Kidney glomerular epithelial cell (primary cell): ENCODE measurements at places on chromosomes 2 and 18.
A peak's percentile ranks its signal among the peaks of the same experiment; 100 is the strongest.

DNA sequence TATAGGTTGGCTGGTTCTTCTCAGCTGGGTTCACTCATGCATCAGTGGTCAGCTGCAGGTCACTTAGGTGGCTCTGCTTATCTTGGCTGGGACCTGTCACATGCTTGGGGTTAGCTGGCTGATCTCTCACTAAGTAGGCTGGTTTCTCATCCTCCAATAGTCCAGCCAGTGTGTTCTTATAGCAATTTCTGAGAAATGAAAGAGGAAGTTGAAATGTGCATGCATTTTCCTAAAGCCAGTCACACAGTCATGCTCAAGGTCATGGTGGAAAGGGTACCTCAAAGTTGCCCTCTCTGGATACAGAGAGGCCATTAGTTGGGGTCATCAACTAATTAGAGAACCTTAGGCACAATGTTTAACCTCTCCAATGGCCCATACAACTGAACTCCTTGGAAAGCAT is 64.4 kb downstream of the KLHL29 start:
- DNase-seq: no peak

- DNase-seq: no peak
Measured at GRCh38 chr2:218418321-218418716, 604 bp upstream of the VIL1 start.

- DNase-seq: peak; percentile 70
Measured at GRCh38 chr18:42649331-42650035, 466.0 kb downstream of the RIT2 start.

DNA sequence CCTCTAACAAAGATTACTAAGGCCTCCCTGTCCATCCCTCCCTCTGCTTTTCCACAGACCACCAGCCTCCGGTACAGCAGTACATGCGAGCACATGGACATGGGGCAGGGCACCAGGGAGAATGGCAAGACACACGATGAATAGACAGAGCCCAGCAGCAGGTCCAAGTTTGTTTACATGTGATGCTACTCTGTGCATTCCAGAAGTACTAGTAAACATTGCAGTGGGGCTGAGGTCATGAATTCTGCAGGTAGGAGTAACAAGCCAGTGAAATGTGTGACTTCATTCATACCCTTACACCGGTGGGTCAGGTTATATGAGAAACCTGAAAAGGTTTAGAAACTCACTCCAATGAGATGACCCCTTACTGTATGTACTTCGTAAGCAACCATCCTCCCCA is 205.7 kb downstream of the BCL11A start:
- DNase-seq: no peak

DNA sequence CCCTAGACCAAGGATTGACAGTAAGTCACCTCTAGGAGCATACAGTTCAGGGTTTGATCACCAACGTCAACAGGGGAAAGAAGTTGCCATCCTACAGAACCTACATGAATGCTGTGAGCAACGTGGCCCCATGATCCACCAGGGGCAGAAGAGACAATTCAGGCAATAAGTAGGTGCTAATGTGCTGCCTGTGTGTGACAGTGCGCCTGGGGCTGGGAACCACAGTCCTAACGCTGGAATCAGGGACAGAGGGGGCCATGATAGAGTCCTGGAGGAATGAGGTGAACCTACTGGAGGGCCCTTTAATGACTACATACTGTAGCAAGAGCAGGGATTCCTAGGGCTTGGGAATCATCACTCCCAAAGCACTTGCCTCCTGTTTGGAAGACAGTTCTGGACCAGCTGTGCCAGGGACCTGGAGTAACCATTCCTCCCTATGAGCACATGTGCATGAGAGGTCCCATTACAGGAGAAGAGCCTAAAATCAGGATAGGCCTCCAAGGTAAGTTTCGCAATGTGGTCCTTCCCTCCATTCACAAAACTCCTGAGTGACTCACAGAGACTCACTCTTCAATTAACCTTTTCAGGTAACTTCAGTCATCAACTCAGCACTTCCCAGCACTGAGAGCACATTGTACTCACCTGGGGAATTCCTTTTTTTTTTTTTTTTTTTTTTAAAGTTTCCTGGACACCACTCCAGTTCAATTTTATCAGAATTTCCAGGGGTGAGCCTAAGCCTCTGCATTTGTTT is 214.0 kb downstream of the TMEM163 start:
- DNase-seq: no peak

DNA sequence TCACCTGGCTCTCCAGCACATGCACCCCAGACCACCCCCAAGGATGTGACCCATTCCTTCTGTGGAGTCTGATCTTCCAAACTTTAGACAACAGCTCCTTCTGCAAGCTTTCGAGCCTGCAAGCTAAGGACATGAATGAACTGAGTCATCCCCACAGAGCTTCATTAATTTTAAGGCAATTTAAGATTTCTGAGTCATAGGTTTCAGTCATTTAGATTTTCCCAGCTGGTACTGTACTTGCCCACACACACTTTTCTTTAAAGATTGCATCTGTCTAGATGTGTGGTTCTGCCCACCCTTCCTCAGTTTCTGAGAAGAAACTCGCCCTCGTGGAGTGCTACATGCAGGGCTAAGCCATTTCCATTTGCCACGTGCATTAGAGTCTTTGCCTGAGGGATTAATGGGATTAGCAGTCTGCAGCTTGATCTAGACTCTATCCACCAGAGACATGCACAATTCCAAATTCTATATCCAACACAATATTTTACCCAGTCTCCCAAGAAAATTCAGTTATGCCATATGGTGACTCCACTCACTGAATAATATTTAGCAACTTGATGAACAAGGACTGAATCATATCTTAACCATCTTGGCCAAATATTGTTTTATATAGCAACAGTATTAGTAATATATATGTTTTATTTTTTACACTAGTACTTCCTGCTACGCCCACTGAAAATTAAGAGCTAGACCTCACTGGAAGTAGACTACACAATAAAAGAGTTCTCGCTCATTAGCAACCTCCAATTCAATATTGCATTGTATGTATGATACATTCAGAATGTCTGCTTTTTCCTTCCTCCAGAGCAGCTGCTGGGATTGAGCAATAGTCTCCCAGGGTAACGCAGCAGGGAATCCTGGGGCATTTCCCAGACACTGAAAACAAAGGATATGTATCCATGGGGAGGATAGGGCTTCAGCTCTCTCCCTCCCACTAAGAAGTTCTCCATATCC is 14.3 kb upstream of the TRIB2 start:
- peak; percentile 48 for DNase-seq

DNA sequence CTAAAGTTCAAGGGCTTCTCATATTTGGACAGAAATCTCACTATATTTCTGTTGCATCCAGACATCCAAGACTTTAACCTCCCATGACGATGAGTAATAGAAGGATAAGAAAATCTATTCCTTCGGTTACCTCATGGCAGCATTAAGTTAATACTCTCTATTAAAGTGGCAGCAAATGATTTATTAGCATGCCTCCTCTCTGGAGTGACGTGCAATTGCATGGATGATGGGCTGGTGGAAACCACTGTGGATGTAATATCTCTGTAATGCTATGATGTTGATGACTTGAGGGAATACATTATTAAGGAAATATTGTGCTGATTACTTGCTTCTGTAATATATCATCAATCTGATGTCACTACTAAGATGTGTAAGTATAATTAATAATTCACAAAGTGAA is 336.8 kb downstream of the DSEL start:
- DNase-seq: no peak

DNA sequence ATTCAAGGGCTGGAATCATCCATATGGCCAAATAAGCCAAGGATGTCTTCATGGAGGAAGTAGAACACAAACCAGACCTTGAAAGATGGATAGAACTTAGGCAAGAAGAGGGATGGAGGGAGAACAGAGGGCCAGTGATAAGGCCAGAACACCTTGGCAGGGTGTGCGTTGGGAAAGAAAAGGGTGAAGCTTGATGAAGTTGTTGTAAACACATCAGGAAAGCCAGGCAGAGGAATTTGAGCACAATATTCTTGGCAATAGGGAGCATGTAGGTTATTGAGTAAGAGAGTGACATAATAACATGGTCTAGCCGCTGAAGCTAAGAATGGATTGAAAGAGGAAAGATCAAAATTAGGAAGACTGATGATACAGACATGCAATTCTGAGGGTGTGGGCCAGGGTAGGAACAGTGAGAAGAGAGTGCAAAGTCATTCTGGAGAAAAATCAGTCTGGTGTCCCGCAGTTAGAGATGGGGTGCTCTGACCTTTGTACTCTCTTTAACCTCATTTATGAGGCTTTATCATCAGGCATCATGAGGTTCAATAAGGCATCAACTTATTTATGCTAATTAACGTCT is 41.0 kb downstream of the SLC14A2 start:
- no peak for DNase-seq

GRCh38 chr2:9139491-9140443 is 66.8 kb upstream of the ASAP2 start:
- peak; percentile 29 for DNase-seq

DNA sequence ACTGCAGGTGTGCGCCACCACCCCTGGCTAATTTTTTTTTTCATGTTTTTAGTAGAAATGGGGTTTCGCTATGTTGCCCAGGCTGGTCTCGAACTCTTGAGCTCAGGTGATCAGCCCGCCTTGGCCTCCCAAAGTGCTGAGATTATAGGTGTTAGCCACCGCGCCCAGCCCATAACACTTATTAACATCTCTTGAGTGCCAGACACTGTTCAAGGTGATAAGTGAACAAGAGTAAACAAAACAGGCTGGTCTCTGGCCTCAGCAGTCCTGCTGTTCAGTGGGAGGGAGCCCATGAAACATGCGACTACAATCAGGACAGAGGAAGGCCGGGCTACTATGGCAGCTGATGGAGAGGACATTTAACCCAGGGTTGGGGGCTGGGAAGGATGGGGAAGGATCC is 42.3 kb downstream of the KCTD1 start:
- DNase-seq: no peak

GRCh38 chr18:48184118-48184517 is 225.1 kb downstream of the ZBTB7C start:
- no peak for DNase-seq

DNA sequence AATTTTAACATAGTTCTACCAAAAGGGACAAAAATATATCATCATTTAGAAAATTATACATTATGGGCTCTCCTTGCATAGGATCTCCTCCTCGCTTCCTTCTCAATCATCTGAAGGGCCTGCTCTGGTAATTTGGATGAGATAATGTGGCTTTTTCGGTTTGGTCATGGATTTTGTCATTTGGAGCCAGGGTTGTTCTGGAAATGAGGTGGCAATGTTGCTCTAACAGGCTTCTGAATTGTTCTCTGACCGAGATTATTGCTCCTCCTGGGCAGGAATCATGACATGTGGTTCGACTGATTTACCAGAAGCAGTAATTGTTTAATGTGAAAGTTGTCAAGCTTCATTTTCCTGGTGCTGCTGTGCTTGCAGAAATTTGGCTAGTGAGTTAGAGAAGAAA is 194.7 kb upstream of the ERBB4 start:
- no peak for DNase-seq

GRCh38 chr2:216283038-216283900 is 89.0 kb downstream of the MARCHF4 start:
- DNase-seq: no peak

DNA sequence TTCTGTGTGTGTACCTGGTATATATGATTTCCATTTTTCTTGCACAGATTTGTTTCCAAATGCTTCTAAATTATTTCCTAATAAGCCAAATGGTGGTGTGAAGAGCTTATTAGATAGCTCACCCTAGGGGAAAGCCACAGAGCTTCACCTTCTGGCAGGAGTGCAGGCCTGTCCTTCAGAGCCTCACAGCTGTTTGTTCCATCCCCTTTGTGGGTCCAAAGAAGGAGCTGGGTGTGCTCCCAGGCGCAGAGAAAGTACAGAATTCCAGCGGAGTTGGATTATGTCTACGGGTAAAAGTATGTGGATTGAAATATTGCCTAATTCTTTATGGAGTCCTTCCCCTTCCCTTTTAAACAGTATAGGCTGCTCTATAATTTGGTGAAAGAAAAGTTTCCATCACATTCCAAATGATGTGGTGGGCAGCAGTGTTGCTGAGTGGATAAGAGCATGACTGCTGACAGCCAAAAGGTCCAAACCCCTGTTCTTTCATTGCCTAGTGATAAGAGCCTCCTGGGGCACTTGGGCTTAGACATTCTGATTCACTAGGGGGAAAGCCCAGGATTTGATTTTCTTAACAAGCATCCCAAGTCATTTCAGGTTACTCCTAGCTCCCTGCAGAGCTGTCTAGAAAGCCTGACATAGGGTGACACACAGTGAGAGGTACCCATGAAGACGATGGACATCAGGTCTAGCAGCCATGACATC is 86.6 kb downstream of the WDSUB1 start:
- no peak for DNase-seq

GRCh38 chr2:56770490-56770889 is 586.7 kb downstream of the CCDC85A start:
- DNase-seq: no peak

DNA sequence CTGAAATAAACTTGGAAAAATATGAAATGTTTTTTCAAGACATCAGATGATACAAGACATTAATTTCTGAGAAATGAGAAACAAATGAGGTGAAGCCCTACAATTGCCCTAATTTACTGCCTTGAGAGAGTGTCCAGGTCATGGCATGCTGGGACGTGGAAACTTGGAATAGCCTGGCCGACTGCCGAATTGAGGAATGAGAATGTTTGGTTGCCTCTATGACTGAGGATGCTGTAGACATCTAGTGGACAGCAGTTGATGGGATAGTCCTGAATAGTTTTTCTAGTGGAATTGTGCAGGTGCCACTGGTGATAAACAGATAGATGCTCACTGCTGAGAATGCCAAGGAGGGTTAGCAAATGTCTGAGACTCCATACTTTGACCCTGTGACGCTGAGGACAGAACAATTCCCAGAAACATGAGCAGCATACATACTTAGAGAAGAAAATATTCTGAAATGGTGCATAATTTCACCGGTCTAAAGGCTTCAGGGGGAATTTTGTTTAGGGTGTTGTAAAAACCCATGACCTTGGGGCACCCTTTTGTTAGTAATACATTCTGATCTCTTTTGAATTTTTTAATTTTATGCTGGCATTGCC is 56.5 kb upstream of the CWC22 start:
- DNase-seq: no peak

GRCh38 chr2:170221317-170222288 is 43.7 kb downstream of the MYO3B start:
- DNase-seq: no peak

DNA sequence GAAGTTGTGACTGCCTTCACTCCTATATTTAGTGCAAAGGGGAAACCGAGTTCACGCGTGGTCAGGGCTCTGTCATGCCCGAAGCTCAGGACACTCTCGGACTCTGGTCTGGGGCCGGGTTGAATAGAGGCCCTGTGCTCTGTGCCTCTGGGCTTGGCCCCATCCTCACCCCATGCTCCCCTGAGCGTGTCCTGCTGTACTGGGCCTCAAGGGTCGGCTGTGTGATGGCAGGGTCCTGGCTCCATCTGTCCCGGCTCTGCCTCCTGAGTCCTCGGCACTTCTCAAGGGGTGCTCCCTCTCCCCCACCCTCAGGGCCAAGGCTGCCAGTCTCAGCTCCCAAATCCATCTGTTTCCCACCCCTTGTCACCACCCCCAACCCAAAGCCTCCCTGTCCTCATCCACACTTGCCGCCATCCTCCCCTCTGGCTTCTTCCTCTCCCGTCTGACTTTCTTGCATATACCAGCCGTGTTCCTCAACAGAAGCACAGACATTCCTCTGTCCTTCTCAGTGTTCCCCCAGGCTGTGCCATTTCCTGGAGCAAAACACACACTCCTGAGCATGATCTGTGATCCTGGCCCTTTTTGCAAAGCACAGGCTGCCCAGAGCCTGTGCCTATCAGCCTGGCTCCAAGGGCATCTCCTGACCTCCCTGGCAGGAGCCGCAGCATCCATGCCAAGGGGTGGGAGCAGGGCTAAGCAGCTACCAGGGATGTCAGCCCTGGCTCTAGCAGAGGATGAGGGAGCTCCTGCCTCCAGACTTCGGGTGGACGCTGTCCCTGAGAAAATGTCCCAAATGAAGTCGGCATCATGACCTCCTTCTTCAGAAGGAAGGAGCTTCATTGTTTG is 64.2 kb upstream of the OTOS start:
- DNase-seq: no peak
